Activated CD8-positive, alpha-beta T cell treated with anti-CD3 and anti-CD28 coated beads for 36 hours (primary cell): ENCODE measurements at places on chromosomes 1 and 21. TPM values are rescaled to one million over a fixed set of nuclear protein-coding genes. Genes with fewer than 3 reads are reported as not detected.

DNA sequence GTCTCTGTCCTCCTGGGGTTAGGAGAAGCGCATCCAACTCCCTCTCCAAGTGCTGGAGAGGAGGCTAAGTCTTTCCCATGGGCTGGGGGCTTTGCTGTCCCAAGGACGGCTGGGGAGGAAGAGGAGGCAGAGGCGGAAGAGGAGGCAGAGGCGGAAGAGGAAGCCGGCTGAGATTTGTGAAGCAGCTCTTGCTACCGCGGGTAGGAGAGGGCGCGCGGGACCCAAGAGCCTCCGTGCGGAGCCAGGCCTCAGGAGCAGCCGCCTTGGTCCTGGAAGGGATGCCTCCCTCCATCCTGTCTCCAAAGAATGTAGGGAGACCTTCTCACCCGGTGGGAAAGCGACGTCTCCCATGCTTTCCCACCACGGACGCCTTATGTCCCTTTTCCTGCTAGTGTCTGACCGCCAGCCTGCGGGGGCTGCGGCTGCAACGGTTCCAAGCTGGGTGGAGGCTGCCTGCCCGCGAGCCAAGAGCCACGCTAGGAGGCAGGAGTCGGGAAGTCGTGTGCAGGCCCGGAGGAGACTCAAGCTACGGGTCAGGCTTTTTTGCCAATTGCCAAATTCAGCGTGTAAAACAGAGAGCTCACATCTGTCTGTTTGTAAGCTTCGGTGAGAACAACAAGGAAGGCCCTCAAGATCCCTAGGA, 320.3 kb downstream of the FAM72C start:
- H3K27ac ChIP-seq, result no peak overlapping the region
- H3K4me3 ChIP-seq, result no peak overlapping the region
- H3K27me3 ChIP-seq, result peaks cover 34% of the 10 kb centered on the region
- H3K4me1 ChIP-seq, result no peaks in the 10 kb centered on the region

SYNJ1 gene
- total RNA-seq, result 8.7 TPM

GRCh38 chr1:210556475-210556874, 227.8 kb downstream of the HHAT start:
- no peaks in the 10 kb centered on the region for H3K36me3 ChIP-seq
- no peak overlapping the region for H3K27ac ChIP-seq

DNA sequence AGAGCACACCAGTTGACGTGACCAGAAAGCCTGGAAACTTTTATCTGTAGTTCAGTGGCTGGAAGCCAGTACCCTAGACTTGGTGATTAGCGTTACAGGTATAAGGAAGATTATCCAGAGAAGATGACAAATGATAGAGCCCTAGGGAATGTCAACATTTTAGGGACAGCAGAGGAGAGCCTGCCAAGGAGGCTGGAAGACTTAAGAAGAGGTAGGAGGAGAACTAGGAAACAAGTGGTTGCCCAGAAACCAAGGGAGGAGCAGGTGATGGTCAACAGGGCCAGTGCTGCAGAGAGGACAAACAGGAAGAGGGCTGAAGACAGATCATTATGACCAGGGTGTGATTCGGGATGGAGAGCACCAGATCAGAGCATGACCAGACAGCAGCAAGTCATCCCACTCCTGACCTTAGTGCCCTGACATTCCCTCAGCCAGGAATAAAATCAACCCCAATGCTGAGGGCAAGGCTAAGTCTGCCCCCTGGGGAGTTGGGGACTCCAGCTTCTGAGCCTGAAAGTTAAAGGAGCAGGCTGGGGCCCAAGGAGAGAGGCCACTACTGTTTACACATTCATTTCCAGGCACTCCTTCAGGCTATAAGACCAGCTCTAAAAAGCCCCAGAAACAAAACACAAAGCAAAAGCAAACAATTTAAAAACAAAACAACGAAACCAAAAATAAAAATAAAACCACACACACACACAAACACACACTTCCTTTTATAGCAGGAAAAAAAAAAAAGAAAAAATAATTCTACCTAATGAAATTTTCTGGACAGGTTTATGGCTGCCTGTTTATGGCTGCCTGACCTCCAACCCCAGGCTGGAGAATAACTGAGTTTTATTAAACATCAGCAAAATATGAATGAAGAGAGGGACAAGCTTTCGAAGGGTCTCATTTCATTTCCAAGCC, 48.6 kb upstream of the LRRC52 start:
- DNase-seq, result no peak
- H3K27ac ChIP-seq, result no peak overlapping the region
- H3K4me3 ChIP-seq, result no peak overlapping the region
- no peaks in the 10 kb centered on the region for H3K36me3 ChIP-seq
- H3K27me3 ChIP-seq, result peaks cover 8% of the 10 kb centered on the region
- no peaks in the 10 kb centered on the region for H3K4me1 ChIP-seq

GRCh38 chr21:38959692-38960061, 153.9 kb downstream of the ETS2 start:
- H3K4me1 ChIP-seq, result peaks cover 19% of the 10 kb centered on the region
- H3K4me3 ChIP-seq, result no peak overlapping the region
- no peaks in the 10 kb centered on the region for H3K36me3 ChIP-seq
- H3K27me3 ChIP-seq, result no peaks in the 10 kb centered on the region

DNA sequence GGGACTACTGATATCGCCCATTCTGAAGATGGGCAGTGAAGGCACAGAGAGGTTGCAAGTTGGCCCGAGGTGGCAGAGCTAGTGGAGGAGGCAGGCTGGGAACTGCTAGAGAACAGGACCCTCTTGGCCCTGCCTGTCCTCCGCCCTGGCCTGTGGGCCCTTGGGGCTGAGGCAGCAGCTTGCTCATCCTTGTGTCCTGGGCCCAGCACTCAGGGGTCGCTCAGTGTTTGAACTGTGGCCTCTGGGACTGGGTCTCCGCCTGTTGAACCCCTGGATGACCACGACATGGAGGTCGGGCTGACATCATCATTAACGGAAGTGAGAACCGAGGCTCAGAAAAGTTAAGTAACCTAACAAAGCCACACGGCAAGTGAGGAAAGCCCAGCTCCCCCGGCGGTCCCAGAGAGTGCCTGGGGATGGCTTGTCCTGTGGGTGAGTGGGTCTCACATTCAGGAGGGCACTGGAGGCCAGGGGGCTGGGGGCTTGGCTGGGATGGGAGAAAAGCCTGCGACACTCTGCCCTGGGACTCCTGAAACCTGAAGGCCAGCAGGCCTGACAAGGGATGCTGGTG, 23.0 kb upstream of the DDOST start:
- H3K36me3 ChIP-seq, result no peaks in the 10 kb centered on the region
- no peaks in the 10 kb centered on the region for H3K4me1 ChIP-seq
- no peak for DNase-seq
- peaks cover 5% of the 10 kb centered on the region for H3K27me3 ChIP-seq

- no peak for DNase-seq
- no peaks in the 10 kb centered on the region for H3K36me3 ChIP-seq
- H3K4me1 ChIP-seq, result no peaks in the 10 kb centered on the region
- no peak overlapping the region for H3K27ac ChIP-seq
- H3K4me3 ChIP-seq, result no peak overlapping the region
- peaks cover 3% of the 10 kb centered on the region for H3K27me3 ChIP-seq
Measured at GRCh38 chr1:95287825-95288224, 53.8 kb downstream of the RWDD3 start.

DNA sequence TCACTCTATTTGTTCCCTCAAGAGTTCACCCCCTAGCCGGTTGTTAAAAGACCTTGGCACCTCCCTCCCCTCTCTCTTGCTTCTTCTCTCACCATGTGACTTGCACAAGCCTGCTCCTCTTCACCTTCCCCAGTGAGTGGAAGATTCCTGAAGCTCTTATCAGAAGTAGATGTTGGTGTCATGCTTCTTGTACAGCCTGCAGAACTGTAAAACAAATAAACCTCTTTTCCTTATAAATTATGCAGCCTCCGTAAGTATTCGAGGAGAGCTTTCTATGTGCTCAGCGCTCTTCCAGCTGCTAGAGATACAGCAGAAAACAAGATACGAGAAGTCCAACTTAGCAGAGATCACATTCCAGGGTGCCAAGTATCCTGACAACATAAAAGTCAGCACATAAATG, 147.0 kb upstream of the RUNX1 start:
- H3K4me3 ChIP-seq, result no peak overlapping the region
- peaks cover 15% of the 10 kb centered on the region for H3K4me1 ChIP-seq
- no peaks in the 10 kb centered on the region for H3K36me3 ChIP-seq
- DNase-seq, result no peak

GRCh38 chr1:94617134-94617805, 75.7 kb upstream of the F3 start:
- no peak overlapping the region for H3K27ac ChIP-seq
- no peaks in the 10 kb centered on the region for H3K4me1 ChIP-seq
- no peak for DNase-seq
- peaks cover 1% of the 10 kb centered on the region for H3K27me3 ChIP-seq
- H3K4me3 ChIP-seq, result no peak overlapping the region

- no peaks in the 10 kb centered on the region for H3K36me3 ChIP-seq
- H3K27ac ChIP-seq, result peak overlapping the region; percentile 26
- H3K27me3 ChIP-seq, result no peaks in the 10 kb centered on the region
- H3K4me3 ChIP-seq, result no peak overlapping the region
- peak; percentile 71 for DNase-seq
Measured at GRCh38 chr1:111570781-111571181, 48.8 kb upstream of the RAP1A start.

GRCh38 chr21:25462517-25462971, 144.7 kb downstream of the MRPL39 start:
- peaks cover 80% of the 10 kb centered on the region for H3K4me1 ChIP-seq
- peaks cover 63% of the 10 kb centered on the region for H3K36me3 ChIP-seq
- no peak for DNase-seq

DNA sequence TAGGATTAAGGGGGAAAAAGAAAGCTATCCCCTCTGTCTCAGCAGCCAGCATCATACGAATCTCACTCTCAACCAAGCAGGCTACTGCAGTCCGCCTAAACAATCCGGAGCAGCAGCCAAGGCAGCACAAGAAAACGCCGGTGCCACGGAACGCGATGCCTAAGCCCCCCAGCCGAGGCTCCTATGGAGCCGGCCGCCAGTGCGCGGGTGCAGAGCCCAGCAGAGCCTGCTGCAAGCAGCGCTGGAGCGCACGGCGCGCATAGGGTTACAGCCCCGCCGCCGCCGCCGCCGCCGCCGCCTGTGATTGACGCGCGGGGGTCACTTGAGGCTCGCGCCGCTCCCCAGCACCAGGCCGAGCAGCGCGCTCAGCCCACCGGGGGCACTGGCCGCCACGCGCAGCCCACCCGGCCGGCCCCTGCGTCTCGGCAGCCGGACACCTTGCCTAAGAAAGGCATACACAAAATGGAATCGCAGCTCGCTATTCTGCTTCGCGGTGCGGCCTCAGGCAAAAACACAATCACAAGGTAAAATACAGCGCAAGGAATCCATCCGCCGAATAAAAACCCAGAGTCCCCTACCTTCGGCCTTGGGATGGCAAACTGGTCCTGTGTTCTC, 780 bp downstream of the HIVEP3 start:
- no peaks in the 10 kb centered on the region for H3K27me3 ChIP-seq
- peak overlapping the region; percentile 58 for H3K27ac ChIP-seq
- peaks cover 64% of the 10 kb centered on the region for H3K4me1 ChIP-seq
- H3K36me3 ChIP-seq, result no peaks in the 10 kb centered on the region

VSIG8 gene
- total RNA-seq, result not detected

GRCh38 chr21:46322351-46323226, 1.1 kb downstream of the C21orf58 start:
- peaks cover 42% of the 10 kb centered on the region for H3K36me3 ChIP-seq
- H3K27me3 ChIP-seq, result no peaks in the 10 kb centered on the region
- peak overlapping the region; percentile 96 for H3K27ac ChIP-seq
- peak overlapping the region; percentile 91 for H3K4me3 ChIP-seq
- peak; percentile 38 for DNase-seq

DNA sequence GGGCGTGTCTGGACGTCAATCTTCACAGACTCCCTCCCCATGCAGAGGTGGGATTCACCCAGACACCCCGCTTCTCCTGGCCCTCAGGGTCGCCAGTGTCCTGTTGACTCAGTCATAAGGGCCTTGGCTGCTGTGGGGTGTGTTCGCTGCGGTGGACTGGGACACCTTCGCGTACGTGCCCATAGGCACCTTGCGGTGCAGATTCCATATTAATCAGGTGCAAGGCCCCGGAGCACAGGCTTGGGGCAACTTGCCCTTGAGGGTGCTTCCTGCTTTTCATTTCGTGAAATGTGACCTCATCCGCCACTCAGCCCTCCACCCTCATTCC, 398 bp upstream of the SLC30A10 start:
- H3K36me3 ChIP-seq, result no peaks in the 10 kb centered on the region
- H3K4me1 ChIP-seq, result peaks cover 9% of the 10 kb centered on the region
- DNase-seq, result no peak
- no peak overlapping the region for H3K27ac ChIP-seq
- H3K27me3 ChIP-seq, result peaks cover 35% of the 10 kb centered on the region
- H3K4me3 ChIP-seq, result peak overlapping the region; percentile 27

DNA sequence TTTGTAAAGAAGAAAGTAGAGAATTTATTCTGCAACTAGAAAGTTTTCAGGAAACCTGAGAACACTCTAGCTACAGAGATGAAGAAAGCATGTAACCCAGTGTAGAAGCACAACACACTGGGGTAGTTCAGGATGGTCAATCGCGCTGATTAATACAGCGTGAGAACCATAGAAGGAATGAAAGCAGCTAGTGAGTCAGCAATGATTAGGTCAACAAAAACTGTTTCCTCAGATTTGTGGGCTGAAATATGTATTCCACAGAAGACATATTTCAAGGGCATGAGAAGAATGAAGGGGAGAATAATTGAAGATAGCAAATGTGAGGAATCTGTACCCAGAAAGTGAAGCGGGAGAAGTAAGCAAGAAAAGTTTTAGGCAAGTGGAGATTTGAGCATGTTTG, 97.8 kb upstream of the ADGRL2 start:
- no peak overlapping the region for H3K4me3 ChIP-seq
- no peak for DNase-seq
- no peaks in the 10 kb centered on the region for H3K27me3 ChIP-seq
- no peak overlapping the region for H3K27ac ChIP-seq
- H3K4me1 ChIP-seq, result no peaks in the 10 kb centered on the region
- no peaks in the 10 kb centered on the region for H3K36me3 ChIP-seq

HUNK gene
- total RNA-seq, result 0.20 TPM

GRCh38 chr1:224789311-224789710, 140.2 kb upstream of the DNAH14 start:
- no peak overlapping the region for H3K27ac ChIP-seq
- no peak overlapping the region for H3K4me3 ChIP-seq
- no peak for DNase-seq
- no peaks in the 10 kb centered on the region for H3K27me3 ChIP-seq
- H3K4me1 ChIP-seq, result peaks cover 9% of the 10 kb centered on the region

EPHA10 gene
- total RNA-seq, result not detected

GJA4 gene
- not detected for total RNA-seq

SPRR2A gene
- not detected for total RNA-seq

GRCh38 chr1:10220200-10220599, 9.8 kb downstream of the KIF1B start:
- peaks cover 21% of the 10 kb centered on the region for H3K4me1 ChIP-seq
- no peak overlapping the region for H3K4me3 ChIP-seq
- peaks cover 1% of the 10 kb centered on the region for H3K36me3 ChIP-seq
- no peak overlapping the region for H3K27ac ChIP-seq
- no peak for DNase-seq

DNA sequence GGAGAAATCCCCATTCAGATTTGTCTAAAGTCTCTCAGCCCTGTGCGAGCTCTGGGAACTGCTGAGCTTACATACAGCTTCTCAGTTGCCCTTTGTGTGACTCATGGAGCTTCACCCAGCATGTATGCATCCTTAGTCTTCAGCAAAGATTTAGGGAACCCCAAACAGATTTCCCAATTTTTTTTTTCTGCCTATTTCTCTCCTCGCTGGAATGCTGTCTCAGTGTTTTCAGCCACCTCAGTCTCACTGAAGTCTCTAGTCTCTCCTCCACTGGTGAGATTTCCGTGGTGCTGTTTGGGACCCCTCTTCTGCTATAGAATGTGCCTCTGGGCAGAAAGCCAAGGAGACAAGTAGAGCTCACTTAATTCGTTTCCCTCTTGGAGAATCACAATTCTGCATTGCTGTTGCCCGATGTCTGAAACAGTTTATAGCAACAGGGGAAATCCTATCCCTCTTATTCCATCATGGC, 28.1 kb upstream of the TXLNA start:
- H3K27me3 ChIP-seq, result no peaks in the 10 kb centered on the region
- no peak for DNase-seq
